Activated CD4-positive, alpha-beta T cell treated with anti-CD3 and anti-CD28 coated beads for 48 hours (primary cell): ENCODE measurements at places on chromosomes 16 and 17.

DNA sequence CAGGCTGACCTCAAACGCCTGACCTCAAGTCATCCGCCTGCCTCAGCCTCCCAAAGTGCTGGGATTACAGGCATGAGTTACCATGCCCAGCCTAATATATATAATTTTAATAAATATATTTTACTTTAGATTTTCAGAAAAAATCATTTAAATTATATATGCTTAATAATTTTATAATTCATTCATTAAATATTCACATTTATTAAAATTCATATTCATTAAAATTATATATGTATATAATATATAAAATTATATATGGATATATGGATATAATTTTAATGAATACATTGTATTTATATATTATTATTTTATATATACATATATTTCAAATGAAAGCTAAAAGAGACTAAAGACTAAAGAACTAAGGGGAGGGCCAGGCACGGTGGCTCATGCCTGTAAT lies 29.4 kb downstream of the COPRS start:
- no peak for DNase-seq

GRCh38 chr17:79192503-79193351 lies 118.1 kb downstream of the ENGASE start:
- peak; percentile 41 for DNase-seq

DNA sequence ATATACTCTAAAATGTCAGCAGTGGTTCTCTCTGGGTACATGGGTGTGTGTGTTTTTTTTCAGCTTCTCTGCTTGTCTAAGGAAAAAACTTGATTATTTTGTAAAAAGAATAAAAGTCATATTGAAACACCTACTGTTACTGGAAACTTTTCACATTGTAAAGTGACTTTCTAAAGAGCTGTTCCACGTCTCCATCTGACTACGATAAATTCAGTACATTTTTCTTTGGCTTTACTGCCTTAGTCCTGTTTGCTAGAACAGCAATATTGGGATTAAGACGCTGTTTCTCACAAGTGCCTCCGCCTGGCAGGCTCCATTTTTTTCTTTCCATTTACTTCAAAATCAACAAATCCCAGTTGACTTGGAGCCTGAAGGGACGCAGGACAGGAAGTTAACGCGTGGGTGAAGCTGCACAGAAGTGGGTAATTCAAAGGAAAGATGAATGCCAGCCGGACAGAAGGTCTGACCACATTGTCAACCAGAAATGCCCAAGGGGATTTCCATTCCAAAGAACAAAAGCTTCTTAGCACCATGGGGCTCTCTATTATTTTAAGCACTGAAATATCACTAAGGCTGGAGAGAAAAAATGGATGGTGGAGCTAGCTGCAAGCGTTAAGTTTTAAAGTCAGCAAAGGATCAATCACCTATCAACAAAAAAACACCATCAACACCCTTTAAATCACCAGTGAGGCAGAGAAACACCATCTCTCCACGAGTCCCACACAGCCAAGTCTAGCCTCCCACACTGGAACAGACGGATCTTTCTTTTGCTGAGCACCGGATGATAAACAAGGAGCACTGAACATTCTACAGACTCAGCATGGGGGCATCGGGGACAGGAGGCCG lies 8.4 kb downstream of the GLOD4 start:
- DNase-seq = no peak

- DNase-seq = no peak
These were observed 104.0 kb downstream of the TANC2 start for GRCh38 chr17:63070031-63070430.

- peak; percentile 8 for DNase-seq
These were observed 510 bp downstream of the ERCC4 start for GRCh38 chr16:13920510-13920818.

- DNase-seq = no peak
These were observed 21.6 kb downstream of the VASN start for GRCh38 chr16:4393240-4393600.

GRCh38 chr17:45009676-45010467 lies 41.6 kb downstream of the DCAKD start:
- DNase-seq = no peak

- no peak for DNase-seq
These were observed 11.7 kb downstream of the GAA start for GRCh38 chr17:80113033-80113484.

DNA sequence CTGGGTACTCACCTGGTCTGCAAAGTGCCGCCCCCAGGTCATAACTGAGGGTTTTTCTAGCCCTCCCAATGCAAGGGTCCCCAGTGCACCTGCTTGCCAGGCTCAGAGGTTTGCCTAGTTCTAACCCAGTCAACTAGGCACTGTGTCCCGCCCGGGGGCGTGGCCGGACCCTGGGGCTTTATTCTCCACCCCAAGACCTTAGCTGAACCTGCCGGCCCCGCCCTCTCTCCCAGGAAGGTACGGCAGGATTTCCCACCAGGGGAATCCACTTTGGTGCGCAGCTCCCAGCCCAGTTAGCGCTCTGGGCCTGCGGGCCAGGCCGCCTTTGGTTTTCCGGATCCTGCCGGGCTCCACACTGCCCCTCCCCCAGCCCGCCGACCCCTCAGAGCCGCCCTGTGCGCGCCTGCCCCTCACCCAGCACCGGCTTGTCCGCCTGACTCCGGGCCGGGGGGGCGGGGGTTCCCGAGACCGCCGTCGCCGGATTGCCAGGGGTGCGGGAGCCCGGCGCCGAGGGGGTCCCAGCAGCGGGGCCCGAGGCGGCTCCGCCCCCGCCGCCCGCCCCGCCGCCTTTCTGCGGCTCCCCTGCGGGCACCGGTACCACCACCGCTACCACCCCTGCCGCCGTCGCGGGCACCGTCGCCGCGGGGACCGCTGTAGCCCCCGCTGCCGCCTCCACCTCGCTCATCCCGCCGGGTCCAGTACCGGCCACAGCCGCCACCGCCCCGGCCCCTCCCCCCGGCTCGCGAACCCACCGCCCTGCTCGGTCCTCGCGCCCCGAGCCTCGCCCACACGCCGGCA lies 424 bp downstream of the YBX2 start:
- DNase-seq = peak; percentile 43

DNA sequence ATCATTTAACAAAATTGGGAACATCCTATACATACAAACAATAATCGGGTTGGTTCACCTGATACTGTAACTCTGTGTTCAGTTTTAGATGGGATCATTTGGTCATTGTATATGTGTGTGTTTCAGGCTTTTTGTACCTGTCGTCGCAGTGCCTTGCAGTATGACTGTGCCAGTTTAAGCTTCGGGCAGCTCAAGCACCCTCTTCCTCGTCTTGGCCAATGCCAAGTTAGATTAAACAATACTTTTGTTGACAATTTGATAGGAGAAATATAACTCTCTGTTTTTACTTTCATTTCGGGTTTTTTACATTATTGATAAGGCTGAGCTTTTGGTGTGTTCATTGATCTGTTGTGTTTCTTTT lies 37.0 kb upstream of the ARHGAP17 start:
- DNase-seq = peak; percentile 26

- no peak for DNase-seq
These were observed 206.0 kb downstream of the SEC14L1 start for GRCh38 chr17:77346765-77347164.

- DNase-seq = no peak
These were observed 28.5 kb upstream of the MEAK7 start for GRCh38 chr16:84532855-84533486.

- peak; percentile 10 for DNase-seq
These were observed 289.1 kb downstream of the CA10 start for GRCh38 chr17:51869387-51869786.

DNA sequence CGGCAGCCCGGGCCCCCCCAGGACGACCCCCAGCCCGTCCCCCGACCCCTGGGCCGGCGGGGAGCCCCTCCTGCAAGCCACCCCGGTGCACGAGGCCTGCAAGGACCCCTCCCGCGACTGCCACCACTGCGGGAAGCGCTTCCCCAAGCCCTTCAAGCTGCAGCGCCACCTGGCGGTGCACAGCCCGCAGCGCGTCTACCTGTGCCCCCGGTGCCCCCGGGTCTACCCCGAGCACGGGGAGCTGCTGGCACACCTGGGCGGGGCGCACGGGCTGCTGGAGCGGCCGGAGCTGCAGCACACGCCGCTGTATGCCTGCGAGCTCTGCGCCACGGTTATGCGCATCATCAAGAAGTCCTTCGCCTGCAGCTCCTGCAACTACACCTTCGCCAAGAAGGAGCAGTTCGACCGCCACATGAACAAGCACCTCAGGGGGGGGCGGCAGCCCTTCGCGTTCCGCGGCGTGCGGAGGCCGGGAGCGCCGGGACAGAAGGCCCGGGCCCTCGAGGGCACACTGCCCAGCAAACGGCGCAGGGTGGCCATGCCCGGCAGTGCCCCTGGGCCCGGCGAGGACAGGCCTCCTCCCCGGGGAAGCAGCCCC lies 15.6 kb upstream of the ZFPM1 start:
- peak; percentile 79 for DNase-seq

GRCh38 chr17:56880133-56880532 lies 33.7 kb downstream of the TRIM25 start:
- no peak for DNase-seq

- peak; percentile 34 for DNase-seq
These were observed 3.9 kb downstream of the KRT12 start for GRCh38 chr17:40862985-40863733.

GRCh38 chr16:79534143-79534542 lies 66.4 kb downstream of the MAF start:
- no peak for DNase-seq

- DNase-seq = no peak
These were observed 213.2 kb downstream of the CCDC182 start for GRCh38 chr17:57531648-57532504.

DNA sequence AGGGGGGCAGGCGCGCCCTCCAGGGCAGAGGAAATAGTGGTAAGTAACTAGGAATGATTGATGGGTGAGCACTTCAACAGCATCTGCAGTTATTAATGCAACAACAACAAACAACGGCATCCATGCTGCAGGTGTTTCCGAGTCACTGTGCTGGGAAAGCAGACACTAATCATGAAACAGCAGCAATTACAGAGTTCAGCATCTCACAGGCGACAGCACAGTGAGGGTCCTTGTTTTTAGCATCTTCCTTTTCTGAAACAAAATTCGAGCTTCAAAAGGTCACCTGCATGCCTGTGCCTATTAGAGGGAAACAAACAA lies 191.9 kb downstream of the SLC39A11 start:
- no peak for DNase-seq

DNA sequence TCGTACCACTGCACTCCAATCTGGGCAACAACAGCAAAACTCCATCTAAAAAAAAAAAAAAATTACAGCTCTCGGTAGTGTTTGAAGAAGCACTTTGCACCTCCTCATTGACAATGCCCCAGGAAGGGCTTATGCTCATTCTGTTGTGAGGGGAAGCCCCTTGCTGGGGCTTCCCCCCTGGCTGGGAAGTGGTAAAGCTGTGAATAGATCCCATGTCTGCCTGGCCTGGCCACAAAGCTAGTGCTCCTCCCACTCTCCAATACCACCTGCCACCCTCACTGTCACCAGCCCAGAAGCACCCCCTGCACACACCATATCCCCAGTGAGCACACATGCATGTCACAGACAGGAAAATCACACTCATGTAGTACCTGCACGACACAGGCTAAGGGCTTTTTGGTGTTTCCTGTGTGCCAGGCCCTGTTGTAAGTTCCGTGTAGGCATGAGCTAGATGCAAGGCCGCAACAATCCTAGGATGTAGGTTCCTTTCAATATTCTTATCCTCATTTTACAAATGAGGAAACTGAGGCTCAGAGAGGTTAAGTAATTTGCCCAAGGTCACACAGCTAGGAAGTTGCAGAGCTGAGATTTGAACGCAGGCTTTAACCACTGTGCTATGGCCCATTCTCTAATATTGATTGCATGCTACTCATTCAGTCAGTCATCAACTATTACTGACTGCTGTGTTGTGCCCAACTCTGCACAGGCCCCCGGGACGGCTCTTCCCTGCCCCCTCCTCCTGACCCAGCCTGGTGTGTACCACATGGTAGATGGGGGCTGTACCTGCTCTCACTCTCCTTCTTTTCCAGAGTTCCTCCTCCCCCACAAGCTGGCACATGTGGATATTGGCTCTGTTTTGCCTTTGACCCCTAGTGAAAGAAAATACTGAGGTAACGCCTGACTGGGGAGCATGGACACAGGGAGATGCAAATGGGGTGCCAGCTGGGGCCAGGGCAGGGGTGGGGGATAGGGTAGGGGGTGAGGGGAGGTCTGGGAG lies 11.9 kb upstream of the COL1A1 start:
- DNase-seq = peak; percentile 55

- DNase-seq = no peak
These were observed 7.0 kb upstream of the TRIM47 start for GRCh38 chr17:75885431-75885830.

GRCh38 chr16:72458035-72458434 lies 286.1 kb upstream of the PMFBP1 start:
- DNase-seq = no peak

- no peak for DNase-seq
These were observed 426.7 kb upstream of the SALL1 start for GRCh38 chr16:51577621-51578303.

DNA sequence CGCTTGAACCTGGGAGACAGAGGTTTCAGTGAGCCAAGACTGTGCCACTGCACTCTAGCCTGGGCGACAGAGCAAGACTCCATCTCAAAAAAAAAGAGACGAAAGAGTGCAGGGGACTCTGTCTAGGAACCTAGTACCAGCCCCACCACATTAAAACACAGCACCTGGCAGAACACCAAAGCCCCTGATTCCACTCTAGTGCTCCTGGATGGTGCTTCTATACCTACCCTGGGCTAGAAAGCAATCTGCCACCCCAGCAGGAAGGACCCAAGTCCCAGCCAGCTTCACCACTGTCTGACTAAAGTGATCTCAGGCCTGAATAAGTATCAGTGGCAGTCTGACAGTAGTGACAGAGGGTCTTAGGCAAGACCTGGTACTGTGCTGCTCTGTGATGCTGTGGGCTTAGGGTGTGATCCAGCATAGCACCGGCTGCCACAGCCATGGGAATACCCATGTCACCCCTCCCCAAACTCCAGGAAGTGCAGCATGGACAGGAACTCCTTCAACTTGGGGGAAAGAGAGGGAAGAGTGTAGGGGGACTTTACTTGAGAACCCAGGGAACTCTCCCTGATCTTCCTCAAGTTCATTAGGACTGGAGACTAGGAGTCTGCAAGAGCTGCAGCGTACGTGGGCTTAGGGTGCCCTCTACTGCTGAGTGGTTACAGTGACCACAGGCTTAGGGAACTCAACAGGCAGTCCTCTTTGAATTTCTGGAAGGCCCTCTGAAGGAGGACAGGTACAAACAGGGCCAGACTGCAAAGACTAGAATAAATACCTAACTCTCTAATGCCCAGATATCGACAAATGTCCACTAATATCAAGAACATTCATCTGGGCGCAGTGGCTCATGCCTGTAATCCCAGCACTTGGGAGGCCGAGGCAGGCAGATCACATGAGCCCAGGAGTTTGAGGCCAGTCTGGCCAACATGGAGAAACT lies 30.0 kb upstream of the RNF43 start:
- peak; percentile 82 for DNase-seq

DNA sequence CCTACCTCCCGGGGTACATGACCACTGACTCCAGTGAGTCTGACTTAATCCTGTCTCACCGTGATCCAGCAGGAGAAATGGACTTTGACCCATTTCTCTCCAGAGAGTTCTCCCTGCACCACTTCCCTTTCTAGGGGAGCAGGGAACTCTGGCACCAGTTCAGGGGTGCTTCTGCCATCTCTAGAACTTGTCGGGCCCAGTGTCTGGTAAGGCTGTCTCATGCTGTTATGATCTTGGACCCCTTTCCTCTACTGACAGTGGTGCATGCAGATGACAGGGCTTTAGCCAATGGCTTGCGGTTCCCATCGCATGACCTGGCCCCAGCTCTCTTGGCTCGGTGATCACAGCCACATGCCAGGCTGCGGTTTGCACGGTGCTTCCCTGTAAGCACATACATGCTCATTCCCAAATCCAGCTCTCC lies 62.0 kb downstream of the SLC39A11 start:
- DNase-seq = no peak

- no peak for DNase-seq
These were observed 364.1 kb upstream of the ASIC2 start for GRCh38 chr17:33657181-33657580.
